A549 treated with Hydrocortisone at 1 μM for 4 hours (cell line): ENCODE measurements at places on chromosomes 7 and 10. TPM values are rescaled to one million over a fixed set of nuclear protein-coding genes. Genes with fewer than 3 reads are reported as not detected.

EIF3B gene
- total RNA-seq, result 216 to 298 TPM (median 228 TPM) in 5 replicates

GIMAP6 gene
- total RNA-seq, result not detected in 5 replicates

C10orf105 gene
- not detected in 5 replicates for total RNA-seq

CEP55 gene
- 53.3 to 76.4 TPM (median 65.5 TPM) in 5 replicates for total RNA-seq

TWIST1 gene
- total RNA-seq, result 1.8 to 3.5 TPM (median 3.2 TPM) in 5 replicates

POU6F2 gene
- total RNA-seq, result not detected in 5 replicates

AKR1C2 gene
- 3,555 to 4,056 TPM (median 3,746 TPM) in 5 replicates for total RNA-seq

SP8 gene
- total RNA-seq, result not detected in 5 replicates

ANKMY2 gene
- total RNA-seq, result 13.1 to 16.2 TPM (median 13.8 TPM) in 5 replicates

WNT8B gene
- not detected in 5 replicates for total RNA-seq

RAMP3 gene
- not detected in 5 replicates for total RNA-seq

CALCR gene
- not detected in 5 replicates for total RNA-seq

RASA4 gene
- total RNA-seq, result 1.6 to 2.6 TPM (median 2.2 TPM) in 5 replicates

SLC13A1 gene
- total RNA-seq, result not detected in 5 replicates

ZNF485 gene
- total RNA-seq, result 1.6 to 2.6 TPM (median 1.8 TPM) in 5 replicates

ANXA8 gene
- total RNA-seq, result 28.3 to 41.4 TPM (median 35.1 TPM) in 5 replicates

FZD1 gene
- total RNA-seq, result 2.1 to 2.4 TPM (median 2.3 TPM) in 5 replicates

RARRES2 gene
- total RNA-seq, result not detected in 5 replicates

RASA4B gene
- 1.2 to 2.1 TPM (median 1.6 TPM) in 5 replicates for total RNA-seq

CYP2C18 gene
- 0.06 to 0.15 TPM (median 0.10 TPM) in 4 of 5 replicates, not detected in the other for total RNA-seq

HKDC1 gene
- total RNA-seq, result 8.3 to 11.9 TPM (median 9.9 TPM) in 5 replicates

NKX2-3 gene
- total RNA-seq, result 0.05 TPM in 1 of 5 replicates, not detected in the others

SHTN1 gene
- total RNA-seq, result 19.1 to 29.1 TPM (median 25.9 TPM) in 5 replicates

LBX1 gene
- not detected in 5 replicates for total RNA-seq

RNF32 gene
- total RNA-seq, result 1.2 to 2.2 TPM (median 1.3 TPM) in 5 replicates

MYPN gene
- 2.2 to 2.9 TPM (median 2.6 TPM) in 5 replicates for total RNA-seq

SEMA3C gene
- 45.2 to 85.7 TPM (median 75.5 TPM) in 5 replicates for total RNA-seq

DENND2A gene
- 0.39 to 0.98 TPM (median 0.76 TPM) in 5 replicates for total RNA-seq

PRSS2 gene
- total RNA-seq, result not detected in 5 replicates

FOXI2 gene
- total RNA-seq, result not detected in 5 replicates

HOXA5 gene
- total RNA-seq, result 4.1 to 5.9 TPM (median 4.2 TPM) in 5 replicates

PYROXD2 gene
- total RNA-seq, result 3.9 to 5.1 TPM (median 4.7 TPM) in 5 replicates

MCM10 gene
- total RNA-seq, result 19.7 to 26.7 TPM (median 21.8 TPM) in 5 replicates

FAM131B gene
- 0.23 to 0.50 TPM (median 0.39 TPM) in 5 replicates for total RNA-seq

FAM241B gene
- 15.6 to 19.4 TPM (median 16.9 TPM) in 5 replicates for total RNA-seq

THNSL1 gene
- 3.6 to 4.8 TPM (median 4.3 TPM) in 5 replicates for total RNA-seq

EPDR1 gene
- total RNA-seq, result 67.6 to 80.1 TPM (median 76.8 TPM) in 5 replicates

PRSS37 gene
- not detected in 5 replicates for total RNA-seq

SYT15 gene
- 2.6 to 3.3 TPM (median 2.7 TPM) in 5 replicates for total RNA-seq

SFRP4 gene
- total RNA-seq, result 3.0 to 4.4 TPM (median 3.3 TPM) in 5 replicates

PON1 gene
- 0.78 to 1.3 TPM (median 1.1 TPM) in 5 replicates for total RNA-seq

MBLAC1 gene
- 2.1 to 3.3 TPM (median 3.1 TPM) in 5 replicates for total RNA-seq

HTR7 gene
- total RNA-seq, result 0.12 to 0.24 TPM (median 0.17 TPM) in 5 replicates

MOGAT3 gene
- not detected in 5 replicates for total RNA-seq

GALNT17 gene
- not detected in 5 replicates for total RNA-seq

GOLGA7B gene
- 3.3 to 3.8 TPM (median 3.5 TPM) in 5 replicates for total RNA-seq

HNRNPF gene
- total RNA-seq, result 331 to 373 TPM (median 346 TPM) in 5 replicates

TRPV6 gene
- total RNA-seq, result not detected in 5 replicates

ORAI2 gene
- total RNA-seq, result 28.7 to 33.4 TPM (median 31.9 TPM) in 5 replicates

OR2A7 gene
- total RNA-seq, result not detected in 5 replicates

ANAPC16 gene
- total RNA-seq, result 60.5 to 89.7 TPM (median 86.2 TPM) in 5 replicates

ELOVL3 gene
- total RNA-seq, result 0.29 to 0.46 TPM (median 0.33 TPM) in 5 replicates

CACNB2 gene
- not detected in 5 replicates for total RNA-seq

FANK1 gene
- 2.3 to 2.8 TPM (median 2.4 TPM) in 5 replicates for total RNA-seq

DEPP1 gene
- total RNA-seq, result 1.5 to 3.2 TPM (median 2.0 TPM) in 5 replicates
